ENCODE measurements at places on chromosomes 5 and 9.

DNA sequence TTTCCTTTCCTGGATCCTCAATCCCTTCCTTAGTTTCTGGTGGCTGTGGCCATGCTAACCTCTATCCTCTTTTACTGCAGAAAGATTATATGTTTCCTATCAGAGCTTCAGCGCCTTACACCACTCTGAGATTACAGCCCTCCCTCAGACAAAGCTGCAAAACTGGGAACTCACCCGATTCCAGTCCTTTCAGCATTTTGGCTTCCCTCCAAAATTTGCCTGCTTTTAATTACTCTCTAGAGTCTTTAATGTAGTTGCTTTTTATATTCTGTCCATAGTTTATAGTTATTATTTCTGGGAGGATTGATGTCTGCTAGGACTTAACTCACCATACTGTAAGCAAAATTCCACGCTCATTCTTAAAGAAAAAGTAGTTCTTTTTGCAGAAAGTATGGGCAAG is 110.2 kb downstream of the NSG2 start:
- no peak for DNase-seq

- no peak for DNase-seq
These were observed 134.1 kb downstream of the ROR2 start for GRCh38 chr9:91815896-91816295.

DNA sequence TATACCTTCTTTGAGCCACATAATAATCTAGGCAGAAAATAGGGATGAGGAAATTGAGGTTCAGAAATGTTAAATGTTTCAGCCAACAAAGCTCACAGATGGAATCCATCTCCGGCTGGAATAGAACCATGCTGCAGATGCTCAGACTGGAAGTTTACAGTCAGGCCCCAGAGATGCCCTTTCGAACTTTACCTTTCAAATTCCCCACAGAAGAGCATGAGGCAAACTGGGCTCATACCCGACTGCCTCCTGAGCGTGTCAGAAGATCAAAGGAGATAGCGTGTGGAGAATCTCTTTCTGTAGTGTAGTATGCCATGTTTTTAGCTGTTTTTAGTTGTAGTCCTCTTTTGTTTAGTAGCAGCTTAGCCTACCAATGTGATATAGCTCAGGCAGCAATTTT is 72.0 kb upstream of the DAP start:
- no peak for DNase-seq

DNA sequence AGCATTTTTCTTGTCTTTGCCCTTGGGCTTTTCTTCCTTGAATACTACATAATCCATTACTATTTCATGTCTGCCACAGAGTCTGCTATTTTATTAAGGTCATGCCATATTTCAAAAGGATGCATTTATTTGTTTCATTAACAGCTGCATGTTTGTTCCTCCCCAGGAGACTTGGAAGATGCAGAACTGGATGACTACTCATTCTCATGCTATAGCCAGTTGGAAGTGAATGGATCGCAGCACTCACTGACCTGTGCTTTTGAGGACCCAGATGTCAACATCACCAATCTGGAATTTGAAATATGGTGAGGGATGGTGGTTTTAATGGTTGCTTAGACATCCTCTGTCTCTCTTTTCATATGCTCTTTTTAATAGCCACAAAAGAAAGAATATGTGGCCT is 4.0 kb downstream of the IL7R start:
- no peak for DNase-seq

DNA sequence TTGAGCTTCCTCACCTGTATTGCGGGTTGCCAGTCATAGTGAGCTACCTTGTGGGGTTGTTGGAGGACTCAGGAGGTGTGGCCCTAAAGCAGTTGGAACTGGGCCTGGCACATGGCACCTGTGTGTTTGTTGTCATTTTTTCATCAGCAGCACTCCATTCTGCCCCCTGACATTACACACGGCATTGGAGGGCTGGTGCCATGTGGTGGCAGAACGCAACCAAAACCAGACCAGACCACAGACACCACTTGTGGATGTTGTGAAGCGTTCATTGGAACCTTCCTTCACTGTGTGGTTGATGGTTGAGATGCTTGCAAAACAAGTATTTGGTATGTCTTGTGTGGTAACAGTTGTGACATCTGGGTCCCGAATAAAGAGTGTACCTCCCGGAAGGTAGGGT is 113.2 kb upstream of the ERCC6L2 start:
- no peak for DNase-seq

DNA sequence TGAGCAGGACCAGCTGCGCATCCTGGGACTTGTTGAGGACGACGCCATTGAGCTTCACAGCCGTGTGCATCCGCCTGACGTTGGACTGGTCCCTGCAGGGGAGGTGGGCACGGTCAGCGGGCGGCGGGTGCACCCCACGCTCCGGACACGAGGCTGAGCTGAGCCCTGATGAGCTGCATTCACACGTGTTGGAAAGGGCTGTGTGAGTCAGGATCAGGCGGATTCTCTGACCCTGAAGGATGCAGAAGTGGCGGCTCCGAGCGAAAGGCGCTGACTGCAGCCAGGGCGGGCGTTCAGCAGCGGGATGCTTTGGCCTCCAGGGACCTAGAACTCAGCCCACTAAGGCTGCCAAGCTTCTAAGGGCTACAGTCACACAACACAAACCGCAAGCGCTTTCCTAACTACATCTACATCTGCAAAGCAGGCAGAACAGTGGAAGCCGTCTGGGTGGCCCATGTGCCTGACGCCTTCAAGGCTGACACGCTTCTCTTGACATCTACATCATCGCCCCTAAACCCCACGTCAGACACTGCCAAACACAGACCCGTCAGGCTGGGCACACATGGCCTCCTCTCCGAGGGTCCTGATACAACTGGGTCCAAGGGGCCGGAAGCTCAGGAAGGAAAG is 44.9 kb downstream of the NKD2 start:
- no peak for DNase-seq
